ENCODE measurements at places on chromosomes 3 and 15.

DNA sequence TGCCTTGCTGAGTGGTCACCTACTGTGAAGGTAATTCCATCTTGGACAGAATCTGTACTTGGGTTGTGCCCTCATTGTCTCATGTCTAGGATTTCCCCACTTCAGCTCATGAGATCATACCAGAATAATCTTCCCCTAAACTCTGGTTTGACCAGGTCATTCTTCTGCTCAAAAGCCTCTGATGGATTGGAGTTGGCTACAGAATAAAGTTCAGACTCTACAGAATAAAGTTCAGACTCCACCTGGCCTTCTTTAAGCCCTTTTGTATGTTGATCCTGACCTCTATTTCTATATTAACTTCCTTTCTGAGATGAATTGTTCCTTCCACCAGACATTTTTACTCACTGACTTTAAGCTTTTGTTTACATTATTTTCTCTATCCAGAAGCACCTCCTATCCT is 6.4 kb upstream of the GLCE start:
- no peak for DNase-seq

GRCh38 chr3:18745472-18745871 is 320.3 kb upstream of the SATB1 start:
- no peak for DNase-seq

DNA sequence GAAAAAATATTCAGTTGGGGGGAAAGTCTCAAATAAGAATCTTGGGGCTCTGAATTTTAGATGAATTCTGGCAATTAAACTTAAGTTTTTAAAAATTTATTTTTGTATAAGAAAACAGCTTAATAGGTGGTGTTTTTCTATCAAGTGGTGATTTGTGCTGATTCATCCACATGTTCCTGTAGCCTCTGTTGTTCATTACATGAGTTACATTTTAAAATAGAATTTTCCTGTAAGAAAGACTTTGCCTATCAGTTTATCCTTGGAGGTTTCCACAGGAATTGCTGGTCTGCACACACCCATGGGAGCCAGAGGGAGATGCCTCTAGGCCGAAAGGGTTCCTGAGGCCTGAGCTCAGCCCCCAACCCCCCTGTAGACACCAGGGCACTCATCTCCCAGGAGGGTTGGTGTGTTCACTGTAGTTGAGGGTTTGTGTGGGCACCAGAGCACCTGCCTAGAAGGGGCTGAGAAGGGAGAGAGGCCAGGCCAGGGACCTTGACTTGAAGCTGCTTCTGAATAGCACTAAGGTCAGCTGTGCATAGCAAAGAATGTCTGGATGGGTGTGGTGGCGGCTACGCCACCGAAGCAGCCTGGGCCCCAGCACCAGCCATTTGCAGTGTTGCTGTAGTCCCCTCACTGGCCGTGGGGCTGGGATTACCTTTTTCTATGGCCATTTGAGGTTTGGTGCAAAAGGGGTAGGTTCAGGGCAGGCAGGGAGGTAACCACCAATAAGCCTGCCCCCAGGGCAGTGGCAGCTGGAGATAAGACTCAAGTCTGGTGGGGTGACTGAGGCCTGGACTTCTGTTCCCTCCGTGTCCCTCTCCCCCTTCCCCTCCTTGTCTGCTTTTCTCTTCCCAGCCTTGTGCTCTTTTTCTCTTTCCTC is 11.9 kb downstream of the DNAJA4 start:
- no peak for DNase-seq

GRCh38 chr3:141994856-141995255 is 118.4 kb downstream of the ATP1B3 start:
- DNase-seq, result no peak
